Stimulated activated CD4-positive, alpha-beta T cell treated with anti-CD3 and anti-CD28 coated beads, TNF-alpha, amount 100 ng/mL, for 4 hours (primary cell): ENCODE measurements at places on chromosomes 6 and 20.
A peak's percentile ranks its signal among the peaks of the same experiment; 100 is the strongest.

DNA sequence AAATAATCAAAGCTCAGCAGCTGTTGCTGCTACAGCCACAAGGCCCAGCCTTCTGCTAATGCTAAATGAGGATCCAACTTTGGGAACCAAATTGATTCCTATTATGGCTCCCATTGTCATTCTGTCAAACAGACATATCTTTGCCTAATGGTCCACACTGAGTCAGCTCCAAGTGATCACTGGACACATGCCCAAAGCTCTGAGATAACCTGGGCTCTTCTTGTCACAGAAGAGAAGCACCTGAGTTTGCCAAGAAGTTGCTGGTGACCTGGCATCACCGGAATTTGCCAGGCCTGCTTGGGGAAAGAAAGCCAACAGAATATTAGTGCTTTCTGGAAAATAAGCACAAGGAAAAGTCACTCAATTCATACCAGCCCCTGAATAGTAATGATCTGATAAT is 5.8 kb downstream of the TNFRSF21 start:
- no peak for DNase-seq

GRCh38 chr20:13464702-13465101 is 174.0 kb downstream of the TASP1 start:
- no peak for DNase-seq

DNA sequence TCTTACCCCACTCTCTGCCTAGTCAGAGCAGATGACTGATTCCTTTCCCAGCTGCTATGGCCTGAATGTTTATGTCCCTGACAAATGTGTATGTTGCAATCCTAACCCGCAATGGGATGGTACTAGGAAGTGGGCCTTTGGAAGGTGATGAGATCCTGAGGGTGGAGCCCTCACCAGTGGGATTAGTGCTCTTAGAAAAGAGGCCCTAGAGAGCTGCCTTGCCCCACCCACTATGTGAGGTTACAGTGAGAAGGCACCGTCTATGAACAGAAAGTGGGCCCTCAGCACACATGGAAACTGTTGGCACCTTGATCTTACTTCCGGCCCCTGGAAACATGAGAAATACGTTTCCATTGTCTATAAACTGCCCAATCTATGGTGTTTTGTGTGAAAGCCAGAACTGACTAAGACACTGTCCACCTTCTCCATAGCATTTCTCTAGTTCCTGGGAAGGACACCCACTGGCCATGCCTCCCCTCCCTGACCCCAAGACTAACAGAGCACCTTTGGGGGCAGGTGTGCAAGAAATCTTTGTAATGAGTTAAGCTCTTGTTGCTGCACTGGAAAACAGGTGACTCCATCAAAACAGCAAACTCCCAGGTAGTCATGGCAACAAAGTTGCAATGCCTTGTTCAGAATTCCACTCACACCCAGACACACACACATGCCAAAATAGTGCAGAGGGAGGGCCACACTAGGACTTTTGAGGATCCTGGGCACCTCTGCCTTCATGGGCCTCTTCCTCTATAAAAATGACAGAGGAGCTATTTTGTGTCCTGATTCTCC is 16.2 kb downstream of the GABRR2 start:
- peak; percentile 39 for DNase-seq

- DNase-seq, result no peak
Measured at GRCh38 chr6:6646859-6647258, 58.3 kb downstream of the LY86 start.

DNA sequence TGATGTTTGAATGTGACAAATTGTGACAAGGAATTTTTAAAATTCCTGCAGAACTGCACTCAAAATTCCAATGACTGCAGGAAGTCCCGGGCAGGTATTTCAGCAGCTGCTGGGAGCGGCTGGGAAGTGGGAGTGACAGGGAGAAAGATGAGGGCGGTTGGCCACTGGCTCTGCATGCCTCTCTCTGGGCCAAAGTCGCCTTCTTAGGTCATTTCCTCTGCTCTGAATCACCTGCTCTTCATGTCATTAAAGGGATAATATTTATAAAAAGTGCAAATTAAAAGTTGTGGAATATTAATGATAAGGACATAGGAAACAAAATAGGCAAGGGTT is 43.9 kb downstream of the RAMACL start:
- no peak for DNase-seq

DNA sequence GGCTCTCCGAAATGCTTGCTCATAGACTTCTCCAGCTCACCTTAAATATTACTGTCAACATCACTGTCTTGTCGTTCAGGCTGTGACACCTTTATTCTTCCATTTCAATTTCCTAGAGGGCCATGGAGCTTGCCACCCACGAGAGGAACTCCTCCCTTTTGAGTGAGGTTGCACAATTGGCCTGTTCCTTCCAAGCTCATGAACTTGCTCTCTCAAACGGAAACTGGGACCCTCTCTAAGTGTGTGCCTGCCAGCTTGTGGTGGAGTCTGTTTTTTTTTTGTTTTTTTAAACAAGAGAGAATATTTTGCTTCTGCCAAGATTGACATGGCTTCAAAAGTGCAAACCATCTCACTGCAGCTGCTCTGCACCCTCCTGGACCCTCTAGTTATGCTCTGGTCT is 19.3 kb upstream of the IYD start:
- no peak for DNase-seq
